ENCODE measurements at places on chromosomes 13 and 19.

DNA sequence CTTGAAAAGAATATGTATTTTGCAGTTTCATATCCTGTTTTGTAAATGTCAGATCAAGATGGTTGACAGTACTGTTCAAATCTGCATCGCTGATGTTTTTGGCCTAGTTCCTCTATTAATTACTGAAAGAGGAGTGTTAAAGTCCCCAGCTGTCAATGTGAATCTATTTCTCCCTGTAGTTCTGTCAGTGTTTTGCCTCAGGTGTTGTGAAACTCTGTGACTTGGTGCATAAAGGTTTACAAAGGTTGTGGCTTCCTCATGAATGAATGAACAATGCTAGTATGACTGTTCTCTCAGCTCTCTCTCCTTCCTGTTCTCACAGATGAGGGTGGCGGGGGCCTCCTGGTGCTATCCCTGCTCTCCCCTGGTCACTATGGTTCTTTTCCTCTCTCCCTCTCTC lies 142.4 kb downstream of the MYCBP2 start:
- no peak for DNase-seq

- no peak for DNase-seq
Measured at GRCh38 chr19:19677579-19677978, 8.9 kb downstream of the ZNF101 start.

DNA sequence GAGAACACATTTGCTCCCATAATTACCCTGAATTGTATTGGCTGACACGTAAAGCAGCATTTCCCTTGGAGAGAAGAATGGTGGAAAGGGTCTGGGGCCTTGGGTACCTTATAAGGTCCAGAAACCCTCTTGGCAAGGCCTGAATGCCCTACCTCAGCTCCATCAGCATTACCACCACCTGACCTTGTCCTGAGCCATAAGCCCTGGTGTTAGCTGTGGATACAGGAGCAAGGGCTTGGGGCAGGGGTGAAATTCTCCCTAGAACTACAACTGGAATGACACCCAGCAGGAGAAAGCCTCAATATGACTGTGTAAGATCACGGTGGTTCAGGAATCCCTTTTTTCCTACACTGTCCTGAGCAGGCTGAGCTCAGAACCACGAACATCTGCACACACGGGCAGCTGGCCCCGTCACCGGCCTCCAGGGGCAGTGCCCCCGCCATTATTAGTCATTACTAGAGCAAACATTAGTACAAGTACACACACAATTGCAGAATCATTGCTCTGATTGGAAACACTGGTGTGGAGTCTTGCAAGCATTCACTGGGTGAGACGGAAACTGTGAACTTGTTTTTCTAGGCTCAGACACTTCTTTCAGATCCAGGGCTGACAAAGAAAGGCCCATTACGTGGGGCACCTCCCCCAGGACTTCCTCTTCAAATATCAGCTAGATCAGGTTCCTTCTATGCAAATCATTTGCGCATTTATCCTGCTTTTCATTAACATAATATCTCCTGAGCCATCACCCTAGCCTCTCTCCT lies 26.8 kb upstream of the MTIF3 start:
- peak; percentile 51 for DNase-seq

DNA sequence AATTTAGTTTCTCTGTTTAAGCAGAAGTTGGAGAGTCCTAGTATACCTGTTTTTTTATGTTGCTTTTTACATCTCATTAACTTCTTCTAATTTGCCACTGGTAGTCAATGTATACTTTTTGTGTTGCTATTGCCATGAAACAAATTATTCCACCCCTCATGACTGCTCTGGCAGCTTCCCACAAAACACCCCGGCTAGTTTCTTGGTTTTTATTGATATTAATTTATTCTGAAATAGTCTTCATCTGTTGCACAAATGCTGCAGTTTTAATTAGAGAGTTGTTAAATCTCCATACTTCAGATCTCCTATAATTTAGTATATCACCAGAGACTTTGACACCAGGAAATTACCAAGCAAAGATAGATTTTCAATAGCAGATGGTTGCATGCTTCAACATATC lies 1159.3 kb upstream of the PRR20A start:
- no peak for DNase-seq

- no peak for DNase-seq
Measured at GRCh38 chr13:93388701-93389100, 162.1 kb downstream of the GPC6 start.

DNA sequence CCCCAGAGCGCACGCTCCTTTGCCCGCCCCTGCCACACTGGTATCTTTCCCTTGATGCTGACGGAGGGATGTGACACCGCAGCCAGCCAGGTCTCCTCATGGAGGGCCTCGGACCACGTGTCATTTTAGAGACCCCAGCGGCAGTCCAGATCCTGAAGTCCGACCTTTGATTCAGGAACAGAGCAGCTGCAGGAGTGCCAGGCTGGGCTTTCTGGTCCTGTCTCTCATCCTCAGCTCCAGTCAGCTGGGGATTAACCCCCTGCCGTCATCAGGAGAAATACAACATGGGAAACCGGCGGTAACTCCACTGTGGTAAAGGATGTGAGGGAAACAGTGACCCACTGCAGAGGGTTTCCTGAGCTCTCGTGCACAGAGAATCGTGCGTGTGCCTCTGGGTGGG lies 140.6 kb downstream of the SIPA1L3 start:
- DNase-seq: no peak

GRCh38 chr13:70703755-70704154 lies 595.5 kb upstream of the KLHL1 start:
- no peak for DNase-seq

DNA sequence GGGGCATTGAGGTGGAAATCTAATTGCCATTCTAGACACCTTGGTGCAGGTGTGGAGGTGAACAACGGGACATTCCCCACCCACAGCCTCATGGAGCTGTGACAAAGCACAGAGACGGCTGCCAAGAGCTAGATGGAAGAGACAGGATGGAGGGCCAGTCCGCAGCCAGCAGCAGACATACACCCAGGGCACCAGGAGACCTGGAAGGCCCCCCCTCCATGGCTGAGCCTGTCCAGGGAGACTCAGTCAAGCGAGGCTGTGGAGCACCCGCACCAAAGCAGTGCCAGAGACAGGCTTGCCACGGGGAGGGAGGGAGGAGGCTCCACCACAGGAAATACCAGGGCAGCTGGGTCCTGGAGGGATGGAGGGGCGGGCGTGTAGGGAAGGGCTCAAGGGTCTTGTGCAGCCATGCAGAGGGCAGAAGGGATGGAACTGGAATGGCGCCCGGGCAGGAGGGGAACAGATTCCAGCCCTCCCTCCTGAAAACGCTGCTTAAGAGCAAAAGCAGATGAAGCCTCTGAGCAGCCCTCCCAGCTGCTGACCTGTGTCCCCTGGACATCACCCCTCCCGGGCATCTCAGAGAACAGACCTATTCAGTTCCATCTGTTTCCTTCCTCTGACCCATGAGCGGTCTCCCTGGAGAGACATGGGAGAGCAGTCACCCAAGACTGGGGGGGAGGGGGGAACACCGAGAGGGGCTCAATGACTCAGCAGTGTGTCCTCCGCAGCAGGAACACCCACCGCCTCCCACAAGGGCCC lies 14.4 kb downstream of the EPS15L1 start:
- DNase-seq: no peak
